ENCODE measurements at places on chromosomes 16 and 17. TPM values are rescaled to one million over a fixed set of nuclear protein-coding genes. Genes with fewer than 3 reads are reported as not detected.

DNA sequence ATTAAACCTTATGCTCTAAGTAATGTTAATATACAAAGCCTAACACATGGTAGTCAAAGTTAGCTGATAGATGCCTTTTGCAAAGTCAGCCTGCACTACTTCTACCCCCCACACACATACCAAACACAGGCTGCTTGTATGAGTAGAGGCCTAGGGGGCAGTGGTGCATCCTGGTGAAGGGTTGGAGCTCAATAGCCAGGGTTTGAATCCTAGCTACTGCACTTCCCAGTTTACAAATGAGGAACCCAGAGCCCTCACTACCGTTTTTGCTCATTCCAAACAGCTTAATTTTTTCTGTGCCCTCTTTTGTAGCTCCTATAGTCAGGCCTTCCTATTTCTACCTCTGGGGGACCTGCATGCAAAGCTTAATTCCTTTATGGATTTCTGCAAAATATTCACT, 18.9 kb upstream of the HYDIN start:
- no peak overlapping the region for H3K27ac ChIP-seq
- no peaks in the 10 kb centered on the region for H3K27me3 ChIP-seq
- no peak for DNase-seq
- no peaks in the 10 kb centered on the region for H3K4me1 ChIP-seq

- H3K36me3 ChIP-seq: no peaks in the 10 kb centered on the region
- H3K4me3 ChIP-seq: no peak overlapping the region
- peaks cover 10% of the 10 kb centered on the region for H3K4me1 ChIP-seq
- H3K27me3 ChIP-seq: no peaks in the 10 kb centered on the region
- H3K27ac ChIP-seq: no peak overlapping the region
These were observed 48.6 kb downstream of the PRKCA start for GRCh38 chr17:66351033-66351432.

CASKIN2 gene
- total RNA-seq: 43.8 TPM

CES5A gene
- total RNA-seq: not detected

Data from left lung (tissue), 14 donors.